GM23248 (cell line): ENCODE measurements at places on chromosomes 5 and 9. TPM values are rescaled to one million over a fixed set of nuclear protein-coding genes. Genes with fewer than 3 reads are reported as not detected.

The PCDHA5 gene
- total RNA-seq = not detected in 2 replicates

The PIP5K1B gene
- not detected in 2 replicates for total RNA-seq

- H3K4me1 ChIP-seq = peaks cover 12% of the 10 kb centered on the region; the same call in 1 of the 2 replicates
- no peak overlapping the region for H3K4me3 ChIP-seq
- no peaks in the 10 kb centered on the region for H3K36me3 ChIP-seq
- H3K27me3 ChIP-seq = no peaks in the 10 kb centered on the region
- peak; percentile 68 for DNase-seq
Observed at GRCh38 chr5:79702606-79703380, 13.2 kb downstream of the CMYA5 start.

DNA sequence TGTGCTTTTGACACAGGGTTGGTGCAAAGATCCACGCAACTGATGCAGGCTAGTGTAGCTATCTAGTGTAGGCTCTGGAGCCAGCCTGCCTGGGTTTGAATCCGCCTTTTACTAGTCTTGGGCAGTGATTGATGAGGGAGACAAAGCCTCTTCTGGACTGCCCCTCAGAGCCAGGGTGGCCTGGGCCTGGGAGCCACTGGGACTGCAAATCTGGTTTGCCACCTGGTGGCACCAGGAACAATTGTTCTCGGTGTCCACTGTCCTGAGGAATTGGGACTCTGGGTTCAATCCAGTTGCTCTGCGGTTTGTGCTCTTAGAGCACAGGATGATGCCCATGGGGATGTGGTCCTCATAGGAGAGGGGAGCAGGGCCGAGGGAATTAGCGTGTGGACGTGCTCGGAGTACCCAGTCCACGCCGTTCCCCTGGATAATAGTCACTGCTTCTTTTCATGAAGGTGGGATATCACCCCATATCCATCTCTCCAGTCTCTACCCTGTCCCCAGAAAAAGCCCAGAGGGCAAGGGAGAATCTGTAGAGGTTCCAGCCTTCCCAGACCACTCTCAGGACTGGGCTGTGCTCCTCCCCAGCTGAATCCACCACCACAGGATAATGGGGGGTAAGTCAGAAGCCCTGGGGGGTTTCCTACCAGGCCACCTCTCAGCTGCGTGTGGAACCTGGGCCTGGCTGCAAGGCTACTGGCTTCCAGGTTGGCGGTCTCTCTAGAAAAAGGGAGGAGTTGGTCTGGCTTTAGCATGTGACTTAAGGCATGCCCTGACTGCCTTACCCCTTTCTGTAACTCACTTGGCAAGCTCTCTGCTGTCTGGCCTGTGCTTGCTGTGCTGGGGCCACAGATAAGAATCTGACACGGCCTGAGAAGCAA lies 1.9 kb downstream of the B4GALT7 start:
- no peaks in the 10 kb centered on the region for H3K36me3 ChIP-seq
- H3K27ac ChIP-seq = no peak overlapping the region

DNA sequence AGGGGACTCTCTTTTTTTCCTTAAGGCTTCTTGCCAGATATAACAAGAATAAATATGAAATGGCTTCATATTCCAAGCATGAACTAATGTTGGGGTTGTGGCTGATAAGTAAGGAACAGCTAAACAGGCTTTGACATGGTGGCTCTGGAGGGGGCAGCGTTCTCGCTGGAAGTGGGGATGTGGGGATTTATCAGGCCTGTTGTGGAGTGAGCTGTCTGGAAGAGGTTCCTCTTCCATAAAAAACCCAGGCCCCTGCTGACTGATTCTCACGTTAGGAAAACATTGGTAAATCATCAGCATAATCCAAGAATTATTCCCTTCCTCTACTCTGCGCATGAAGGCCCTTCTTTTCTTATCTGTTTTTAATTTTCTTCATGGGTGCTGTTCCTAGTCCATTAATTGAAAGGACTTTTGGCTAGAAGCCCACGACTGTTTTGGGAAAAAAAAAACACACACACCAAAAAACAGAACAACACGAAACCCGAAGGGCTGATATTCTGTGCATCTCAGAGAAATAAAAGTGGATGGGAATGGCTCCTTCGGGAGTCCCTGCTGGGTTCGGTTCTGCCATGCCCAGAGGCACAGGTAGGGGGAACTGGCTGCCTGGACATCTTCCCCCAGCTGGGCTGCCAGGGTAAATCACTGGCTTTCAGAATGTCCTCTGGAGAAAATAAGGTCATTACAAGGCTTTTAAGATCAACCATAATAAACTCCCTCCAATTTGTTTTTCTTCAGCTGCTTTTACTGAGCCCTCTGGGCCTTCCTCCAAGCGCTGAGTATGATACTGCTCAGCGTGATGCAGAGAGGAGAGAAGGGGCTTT lies 297.0 kb downstream of the SLIT3 start:
- H3K36me3 ChIP-seq = no peaks in the 10 kb centered on the region
- H3K27me3 ChIP-seq = no peaks in the 10 kb centered on the region
- H3K4me1 ChIP-seq = peaks cover 20% of the 10 kb centered on the region
- peak; percentile 45 for DNase-seq
- no peak overlapping the region for H3K27ac ChIP-seq

DNA sequence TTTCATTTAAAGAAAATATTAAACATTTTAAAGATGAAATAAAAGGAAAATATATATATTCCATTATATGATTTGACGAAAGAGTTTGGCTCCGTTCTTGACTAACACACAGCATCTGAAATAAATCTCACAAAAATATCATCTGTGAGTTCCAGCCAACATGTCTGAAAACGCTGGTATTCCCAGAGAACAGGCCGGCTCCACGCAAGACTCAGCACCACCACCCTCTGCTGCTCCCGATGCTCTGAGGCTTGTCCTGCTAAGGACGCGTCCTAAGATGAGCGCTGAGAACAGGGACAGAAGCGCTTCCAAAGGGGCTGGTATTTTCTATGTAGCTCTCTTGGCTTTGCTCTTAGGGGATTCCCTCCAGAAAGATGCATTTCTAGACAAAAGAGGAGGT lies 40.6 kb upstream of the N4BP3 start:
- H3K27me3 ChIP-seq = peaks cover 20% of the 10 kb centered on the region
- H3K4me1 ChIP-seq = no peaks in the 10 kb centered on the region
- H3K27ac ChIP-seq = no peak overlapping the region
- DNase-seq = no peak
- no peaks in the 10 kb centered on the region for H3K36me3 ChIP-seq

- H3K36me3 ChIP-seq = no peaks in the 10 kb centered on the region
- no peaks in the 10 kb centered on the region for H3K27me3 ChIP-seq
- no peaks in the 10 kb centered on the region for H3K4me1 ChIP-seq
- no peak overlapping the region for H3K4me3 ChIP-seq
- H3K27ac ChIP-seq = no peak overlapping the region
Observed at GRCh38 chr5:27969157-27969556, 930.8 kb upstream of the CDH9 start.

DNA sequence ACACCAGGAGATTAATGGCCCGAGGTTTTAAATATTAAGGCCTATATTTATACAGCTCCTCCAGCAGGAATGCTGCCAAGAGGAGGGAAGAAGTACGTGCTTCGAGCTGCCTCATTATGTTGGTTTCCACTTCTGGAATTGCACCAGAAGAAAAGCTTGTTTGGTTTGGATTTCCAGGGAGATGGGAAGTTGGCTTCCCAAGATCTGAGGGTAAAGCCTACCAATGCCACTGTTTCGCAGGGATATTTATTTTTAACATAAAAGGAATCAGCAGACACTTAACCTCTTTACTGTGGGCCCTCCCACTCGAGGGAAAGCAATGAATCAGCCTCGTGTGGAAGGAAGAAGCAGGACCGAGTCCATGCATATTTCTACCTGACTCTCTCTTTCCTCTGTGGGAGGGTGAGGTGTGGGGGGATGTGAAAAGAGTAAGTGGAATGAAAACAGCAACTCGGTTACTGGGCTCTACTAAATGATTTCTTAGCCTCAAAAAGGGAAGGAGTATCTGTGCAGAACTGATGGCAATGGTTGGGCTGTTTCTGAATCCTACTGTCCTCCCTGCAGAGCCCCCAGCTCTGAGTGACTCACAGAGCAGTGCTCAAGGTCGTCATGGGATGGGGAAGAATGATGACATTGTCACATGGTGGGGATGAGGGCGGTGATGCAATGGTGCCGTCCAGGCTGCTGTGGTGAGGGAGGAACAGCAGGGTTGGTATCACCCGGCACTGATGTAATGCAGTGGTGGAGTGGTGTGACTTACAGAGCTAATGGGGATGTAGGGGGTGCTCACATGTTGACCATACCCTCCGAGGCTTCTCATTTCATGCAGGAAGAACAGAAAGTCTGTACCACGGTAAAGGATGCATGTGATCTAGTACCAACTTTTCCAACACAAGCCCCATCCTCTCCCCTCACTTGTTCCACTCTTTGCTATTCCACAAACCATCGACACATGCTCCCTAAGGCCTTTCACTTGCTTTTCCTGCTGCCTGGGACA lies 215.0 kb upstream of the PANK3 start:
- DNase-seq = peak; percentile 86
- H3K27ac ChIP-seq = peak overlapping the region; percentile 78
- H3K27me3 ChIP-seq = no peaks in the 10 kb centered on the region
- H3K36me3 ChIP-seq = no peaks in the 10 kb centered on the region
- H3K4me1 ChIP-seq = peaks cover 13% of the 10 kb centered on the region

GRCh38 chr9:126806336-126806735 lies 1.5 kb downstream of the ZBTB43 start:
- H3K36me3 ChIP-seq = peaks cover 4% of the 10 kb centered on the region; the same call in 1 of the 2 replicates
- peak; percentile 72 for DNase-seq
- H3K27ac ChIP-seq = peak overlapping the region; percentile 96
- H3K4me1 ChIP-seq = peaks cover 38% of the 10 kb centered on the region
- H3K27me3 ChIP-seq = no peaks in the 10 kb centered on the region

- H3K27ac ChIP-seq = no peak overlapping the region
- peak; percentile 7 for DNase-seq
- H3K4me3 ChIP-seq = no peak overlapping the region
- H3K36me3 ChIP-seq = no peaks in the 10 kb centered on the region
- H3K27me3 ChIP-seq = no peaks in the 10 kb centered on the region
- H3K4me1 ChIP-seq = peaks cover 13% of the 10 kb centered on the region; the same call in 1 of the 2 replicates
Observed at GRCh38 chr5:126016256-126016655, 407.0 kb upstream of the GRAMD2B start.

- H3K4me1 ChIP-seq = no peaks in the 10 kb centered on the region
- DNase-seq = no peak
- no peak overlapping the region for H3K27ac ChIP-seq
- no peaks in the 10 kb centered on the region for H3K27me3 ChIP-seq
Observed at GRCh38 chr5:77325921-77326541, 115.6 kb downstream of the PDE8B start.

GRCh38 chr5:10853154-10853553 lies 92.1 kb upstream of the DAP start:
- no peaks in the 10 kb centered on the region for H3K36me3 ChIP-seq
- peaks cover 14% of the 10 kb centered on the region; the same call in 1 of the 2 replicates for H3K4me1 ChIP-seq
- H3K27ac ChIP-seq = no peak overlapping the region
- H3K27me3 ChIP-seq = peaks cover 6% of the 10 kb centered on the region

DNA sequence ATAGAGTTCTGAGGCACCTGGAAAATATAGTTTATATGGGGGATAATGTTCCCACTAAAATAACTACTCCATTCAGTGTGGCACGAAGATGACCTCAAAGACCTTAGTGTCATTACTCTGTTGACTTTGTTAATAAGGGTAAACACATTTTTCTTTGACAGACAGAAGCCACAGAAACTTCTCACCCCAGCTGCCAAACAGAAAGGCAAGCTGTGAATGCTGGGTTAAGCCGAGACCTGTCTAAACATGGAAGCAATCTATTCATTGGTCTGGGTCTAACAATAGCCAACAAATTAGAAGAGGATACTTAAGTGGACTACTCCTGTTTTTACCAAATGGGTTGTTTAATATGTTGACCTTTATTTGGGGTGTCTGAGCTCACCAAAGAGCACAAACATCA lies 171.4 kb downstream of the TLE1 start:
- H3K4me1 ChIP-seq = no peaks in the 10 kb centered on the region
- no peak for DNase-seq
- no peak overlapping the region for H3K27ac ChIP-seq
- no peak overlapping the region for H3K4me3 ChIP-seq
- peaks cover 12% of the 10 kb centered on the region for H3K27me3 ChIP-seq

DNA sequence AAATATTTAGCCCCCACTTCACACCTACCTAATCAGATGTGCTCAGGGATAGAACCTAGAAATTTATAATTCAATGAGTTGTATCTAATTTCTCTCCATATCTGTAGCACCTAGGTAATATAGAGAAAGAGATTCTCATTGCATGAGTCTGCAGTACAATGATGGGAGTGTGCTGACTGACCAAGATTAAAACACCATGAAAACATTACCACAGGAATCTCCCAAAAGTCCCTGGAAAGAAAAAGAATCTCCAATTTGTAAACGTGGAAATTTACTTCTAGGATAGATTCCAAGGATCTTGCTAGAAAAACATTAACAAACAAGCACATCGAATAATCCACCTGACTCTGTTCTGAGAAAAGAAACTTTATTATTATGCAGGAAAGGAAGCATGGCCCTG lies 45.0 kb upstream of the DMRTA1 start:
- H3K27me3 ChIP-seq = peaks cover 10% of the 10 kb centered on the region; the same call in 1 of the 2 replicates
- no peak overlapping the region for H3K27ac ChIP-seq
- no peak for DNase-seq
- H3K4me1 ChIP-seq = no peaks in the 10 kb centered on the region
- H3K4me3 ChIP-seq = no peak overlapping the region

DNA sequence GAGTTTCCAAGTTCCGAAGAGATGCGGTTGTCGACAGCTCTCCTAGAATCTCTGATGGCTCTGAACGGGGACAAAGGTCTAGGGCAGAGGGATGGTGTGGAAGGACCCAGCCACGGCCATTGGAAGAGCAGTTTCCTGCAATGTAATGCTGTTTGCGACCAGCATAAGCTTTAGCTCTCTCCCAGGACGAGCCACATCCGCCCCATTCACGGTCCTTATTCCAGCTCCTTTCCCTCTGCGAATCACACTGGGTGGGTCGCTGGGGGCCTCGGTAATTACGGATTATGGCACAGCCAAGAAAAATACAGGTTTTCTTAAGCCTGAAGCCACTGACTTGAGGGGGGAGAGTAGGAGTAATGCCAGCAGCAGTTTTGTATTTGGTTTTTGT lies 22.7 kb downstream of the ANXA2R start:
- peaks cover 10% of the 10 kb centered on the region; the same call in 1 of the 2 replicates for H3K4me1 ChIP-seq
- no peaks in the 10 kb centered on the region for H3K36me3 ChIP-seq
- H3K27me3 ChIP-seq = no peaks in the 10 kb centered on the region
- peak; percentile 48 for DNase-seq

DNA sequence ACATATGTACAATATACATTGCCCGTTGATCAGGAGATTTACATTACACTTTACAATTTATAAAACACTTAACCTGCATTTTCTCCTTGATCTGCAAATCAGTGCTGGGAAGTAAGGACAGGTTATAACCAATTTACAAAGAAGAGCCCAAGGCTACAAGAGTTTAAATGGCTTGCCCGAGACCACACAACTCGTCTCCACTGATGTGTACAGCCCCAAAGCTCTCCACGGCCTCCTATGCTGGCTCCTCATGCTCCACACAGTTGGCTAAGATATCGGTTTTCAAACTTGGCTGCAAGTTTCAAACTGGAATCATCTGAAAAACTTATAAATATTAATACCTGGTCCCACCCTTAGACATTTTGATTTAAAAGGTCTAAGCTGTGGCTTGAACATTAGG lies 10.3 kb downstream of the ACTL7B start:
- peaks cover 5% of the 10 kb centered on the region; the same call in 1 of the 2 replicates for H3K27me3 ChIP-seq
- no peak overlapping the region for H3K4me3 ChIP-seq
- no peak for DNase-seq
- no peak overlapping the region for H3K27ac ChIP-seq
- H3K36me3 ChIP-seq = no peaks in the 10 kb centered on the region
